DMS79 (cell line): ENCODE measurements at places on chromosomes 4 and X.

- no peak for DNase-seq
These were observed 113.1 kb downstream of the CCSER1 start for GRCh38 chr4:90240333-90240732.

GRCh38 chr4:48024522-48024921, 8.0 kb downstream of the NIPAL1 start:
- DNase-seq = no peak

- DNase-seq = no peak
These were observed 425.4 kb downstream of the SLITRK2 start for GRCh38 chrX:146243041-146243440.

DNA sequence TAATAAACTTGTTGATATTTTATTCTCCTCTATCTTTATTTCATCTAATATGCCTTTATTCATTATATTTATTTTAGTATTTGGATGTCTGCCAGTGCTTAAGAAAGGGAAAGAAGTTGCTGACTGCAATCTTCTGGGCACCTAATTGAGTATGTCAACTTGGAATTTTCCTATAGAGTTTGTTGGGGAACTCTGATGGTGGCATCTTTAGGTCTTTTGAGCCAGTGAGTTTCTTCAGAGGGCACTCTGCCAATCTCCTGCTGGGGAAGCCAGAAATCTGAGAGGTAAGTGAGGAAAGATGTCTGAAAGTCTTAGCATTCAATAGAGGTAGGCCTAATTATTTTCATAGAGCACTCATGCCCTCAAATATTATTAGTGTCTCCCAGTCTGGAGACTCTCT, 475.0 kb downstream of the GABRG1 start:
- DNase-seq = no peak
